ENCODE measurements at places on chromosomes 6 and 20.

GRCh38 chr20:3174442-3175261 is 1.3 kb upstream of the LZTS3 start:
- DNase-seq, result peak; percentile 68

GRCh38 chr20:16390991-16391390 is 182.3 kb downstream of the KIF16B start:
- DNase-seq, result no peak

DNA sequence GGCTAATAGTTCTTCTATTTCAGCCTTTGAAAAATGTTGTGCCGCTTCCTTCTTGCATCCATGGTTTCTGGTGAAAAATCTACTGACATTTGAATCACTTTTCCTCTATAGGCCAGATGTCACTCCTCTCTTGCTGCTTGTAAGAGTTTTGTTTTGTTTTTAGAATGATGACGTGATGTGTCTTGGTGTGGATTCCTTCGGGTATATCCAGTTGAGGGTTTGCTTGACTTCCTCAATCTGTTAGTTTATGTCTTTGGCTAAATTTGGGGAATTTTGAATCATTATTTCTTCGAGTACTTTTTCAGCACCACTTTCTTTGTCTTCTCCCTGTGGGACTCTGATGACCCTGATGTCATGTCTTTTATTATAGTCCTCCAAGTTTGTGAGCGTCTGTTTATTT is 175.5 kb downstream of the MYLK4 start:
- DNase-seq, result no peak

DNA sequence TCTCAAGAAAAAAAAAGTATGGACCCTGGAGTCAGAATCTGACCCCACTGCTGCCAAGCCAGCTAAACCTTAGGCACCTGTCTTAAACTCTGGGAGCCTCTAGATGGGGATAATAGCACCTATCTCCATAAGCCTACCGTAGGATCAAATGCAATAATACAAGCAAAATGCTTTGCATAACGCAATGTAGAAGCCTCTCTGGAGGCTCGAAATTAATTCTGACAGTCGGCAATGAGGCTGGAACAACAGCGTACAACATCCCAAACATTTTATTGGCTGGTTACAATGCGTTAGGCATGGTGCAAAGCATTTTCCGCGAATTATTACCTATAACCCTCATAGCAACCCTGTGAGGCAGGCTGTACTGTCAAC is 521 bp downstream of the CDK5RAP1 start:
- DNase-seq, result peak; percentile 29

DNA sequence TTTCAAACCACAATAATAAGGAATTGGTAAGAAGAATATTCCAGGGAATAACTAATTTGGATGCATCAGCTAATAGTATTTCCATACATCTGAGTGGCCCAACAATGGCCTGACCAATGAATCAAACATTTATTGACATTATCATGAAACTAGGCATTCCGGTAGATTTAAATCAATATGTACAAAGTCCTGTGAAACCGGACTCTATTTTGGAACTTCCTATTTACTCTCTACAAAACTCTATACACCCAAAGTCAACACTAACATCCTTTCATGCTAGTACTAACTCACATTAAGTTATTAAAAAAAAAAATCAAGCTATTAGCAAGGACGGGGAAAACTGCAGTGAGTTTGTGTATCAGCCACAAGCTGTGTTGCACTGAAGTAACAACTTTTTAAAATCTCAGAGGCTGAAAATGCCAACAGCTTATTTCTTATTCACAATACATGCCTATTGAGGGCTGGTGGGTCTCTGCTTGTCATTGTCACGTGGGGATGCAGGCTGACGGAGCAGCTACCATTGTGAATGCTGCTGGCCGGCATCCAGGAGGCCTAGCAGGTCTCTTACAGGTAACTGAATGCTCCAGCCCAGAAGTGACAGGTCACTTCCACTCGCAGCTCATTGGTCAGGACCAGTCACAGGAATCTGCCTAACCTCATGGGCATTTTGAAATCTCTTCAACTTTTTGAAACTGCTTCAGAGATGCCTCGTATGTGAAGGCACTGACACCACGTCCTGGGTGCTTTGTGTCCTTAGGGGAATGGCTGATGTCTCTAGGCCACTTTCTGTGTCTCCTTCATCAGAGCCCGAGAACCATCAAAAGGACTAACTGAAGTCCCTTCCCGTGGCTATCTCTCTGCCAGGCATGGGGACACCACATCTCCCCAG is 76.3 kb downstream of the SLC22A23 start:
- peak; percentile 50 for DNase-seq

- DNase-seq, result no peak
These were observed 55.9 kb upstream of the SEC63 start for GRCh38 chr6:108013787-108014439.

- peak; percentile 64 for DNase-seq
These were observed 61.2 kb downstream of the GFOD1 start for GRCh38 chr6:13425943-13426931.

DNA sequence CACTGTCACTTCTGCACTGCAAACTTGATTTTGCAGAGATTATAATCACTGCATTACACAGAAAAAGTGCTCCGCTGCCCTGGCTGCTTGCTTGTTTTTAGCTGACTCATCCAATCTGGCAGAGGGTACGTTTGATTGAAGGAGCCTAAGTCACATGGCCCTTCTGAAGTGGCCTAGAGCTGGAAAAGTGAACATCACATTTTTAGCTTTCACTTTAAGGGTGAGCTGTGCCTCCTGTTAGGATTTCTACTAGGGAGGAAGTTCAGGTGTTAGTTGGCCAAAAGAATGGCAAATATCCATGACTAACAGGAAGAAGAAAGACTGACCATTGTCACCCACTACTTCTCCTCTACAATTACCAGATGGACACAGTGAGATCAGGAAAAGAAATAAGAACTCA is 889.1 kb upstream of the MAP3K7 start:
- no peak for DNase-seq

DNA sequence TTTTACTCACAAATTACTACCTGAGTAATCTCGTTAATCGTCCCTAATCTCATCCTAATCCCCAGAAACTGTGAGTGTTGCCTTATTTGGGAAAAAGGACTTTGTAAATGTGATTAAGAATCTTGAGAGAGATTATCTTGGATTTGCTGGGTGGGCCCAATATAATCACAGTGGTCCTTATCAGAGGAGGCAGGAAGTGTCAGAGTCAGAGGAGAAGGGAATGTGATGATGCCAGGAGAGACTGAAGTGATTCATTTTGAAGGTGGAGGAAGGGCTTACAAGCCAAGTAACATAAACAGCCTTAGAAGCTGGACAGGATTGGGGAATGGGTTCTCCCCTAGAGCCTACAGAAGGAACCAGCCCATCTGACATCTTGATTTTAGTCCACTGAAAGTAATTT is 16.7 kb downstream of the RPP21 start:
- no peak for DNase-seq

DNA sequence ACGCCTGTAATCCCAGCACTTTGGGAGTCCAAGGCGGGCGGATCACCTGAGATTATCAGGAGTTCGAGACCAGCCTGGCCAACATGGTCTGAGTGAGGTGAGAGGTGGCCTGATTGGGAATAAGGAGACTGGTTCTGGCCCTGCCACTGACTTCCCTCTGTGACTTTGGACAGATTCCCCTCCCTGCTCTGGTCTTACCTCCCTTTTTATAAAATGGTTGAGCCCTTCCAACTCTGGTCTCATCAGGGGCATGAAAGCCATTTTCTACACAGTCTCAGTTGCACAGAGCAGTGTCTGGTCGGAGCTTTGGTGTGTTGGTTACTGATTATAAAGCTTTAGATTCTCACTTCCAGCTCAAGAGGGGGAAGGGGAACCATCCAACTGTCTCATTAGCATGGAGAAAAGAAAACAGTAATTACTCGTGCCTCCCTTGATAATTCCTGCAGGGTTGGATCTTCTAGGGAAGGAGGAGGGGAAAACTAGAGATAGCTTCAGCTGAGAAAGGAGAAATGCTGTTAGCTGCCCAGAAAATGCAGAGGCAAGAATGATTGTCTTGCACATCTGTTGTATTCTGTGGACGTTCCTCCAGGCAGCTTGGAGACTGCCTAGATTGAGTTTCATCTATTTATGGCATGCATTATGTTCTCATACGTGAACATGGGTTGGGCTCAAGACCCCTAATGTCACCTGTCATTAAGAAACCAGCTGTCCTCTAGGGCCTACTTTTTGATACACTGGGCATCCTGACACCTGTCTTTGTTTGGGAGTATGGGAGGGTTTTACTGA is 30.4 kb downstream of the RALY start:
- no peak for DNase-seq

DNA sequence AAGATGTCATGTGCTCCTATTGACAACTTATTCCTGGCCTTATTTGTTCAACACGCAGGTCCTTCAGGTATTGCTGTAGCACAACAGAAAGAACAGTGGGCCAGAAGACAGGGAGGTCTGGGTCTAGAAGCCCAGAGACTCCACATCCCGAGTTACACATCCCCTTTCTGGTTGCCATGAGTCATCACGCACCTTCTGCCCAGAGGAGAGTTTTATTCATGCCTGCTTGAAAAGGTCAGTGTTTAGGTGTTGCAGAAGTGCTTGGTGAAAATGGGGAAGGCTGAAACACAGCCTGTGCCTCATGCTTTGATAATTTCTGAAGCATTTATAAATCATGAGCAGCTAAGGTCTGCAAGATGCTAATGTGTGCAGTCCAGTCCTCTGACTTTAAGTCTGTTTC is 256.4 kb downstream of the GMPR start:
- DNase-seq, result no peak

DNA sequence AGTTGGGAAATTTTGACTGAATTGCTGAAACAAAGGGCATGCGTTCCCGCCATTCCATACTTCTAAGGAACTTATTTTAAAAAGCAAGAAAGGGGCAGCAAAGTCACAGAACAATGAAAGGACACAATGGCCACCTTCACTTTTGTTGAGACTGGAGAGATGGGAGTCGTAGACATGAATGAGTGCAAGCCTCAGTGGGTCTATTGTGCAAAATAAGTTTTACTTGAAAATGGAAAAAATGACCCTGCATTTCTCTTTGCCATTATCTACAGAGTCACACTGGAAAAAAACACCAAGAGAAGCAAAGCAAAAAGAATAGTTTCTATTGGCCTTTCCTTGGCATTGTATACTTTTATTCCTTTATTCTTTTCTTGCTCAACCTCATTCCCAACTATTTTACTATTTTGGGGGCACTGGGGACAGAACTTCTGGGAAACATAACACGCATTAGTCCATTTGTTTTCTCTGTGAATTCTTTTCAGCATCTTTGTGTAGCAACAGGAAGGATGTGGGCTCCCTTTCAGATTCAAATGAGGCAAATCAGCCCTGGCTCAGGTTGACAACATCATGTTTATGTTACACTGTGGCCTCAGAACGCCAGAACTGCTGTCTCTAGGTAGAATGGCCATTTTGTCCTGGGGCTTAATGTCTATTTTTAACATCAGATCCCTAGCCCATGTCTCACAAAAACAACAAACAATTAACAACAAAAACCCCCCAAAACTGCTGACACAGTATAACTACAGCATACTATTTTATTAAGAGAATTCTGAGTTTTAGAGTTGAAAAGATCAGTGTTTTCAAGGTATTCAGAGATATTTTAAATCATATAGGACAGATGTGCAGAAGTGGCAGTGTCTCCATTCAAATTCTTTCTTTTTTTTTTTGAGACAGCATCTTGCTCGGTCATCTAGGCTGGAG is 122.2 kb downstream of the FYN start:
- DNase-seq, result no peak

GRCh38 chr20:37789408-37789807 is 95.6 kb downstream of the CTNNBL1 start:
- DNase-seq, result no peak

DNA sequence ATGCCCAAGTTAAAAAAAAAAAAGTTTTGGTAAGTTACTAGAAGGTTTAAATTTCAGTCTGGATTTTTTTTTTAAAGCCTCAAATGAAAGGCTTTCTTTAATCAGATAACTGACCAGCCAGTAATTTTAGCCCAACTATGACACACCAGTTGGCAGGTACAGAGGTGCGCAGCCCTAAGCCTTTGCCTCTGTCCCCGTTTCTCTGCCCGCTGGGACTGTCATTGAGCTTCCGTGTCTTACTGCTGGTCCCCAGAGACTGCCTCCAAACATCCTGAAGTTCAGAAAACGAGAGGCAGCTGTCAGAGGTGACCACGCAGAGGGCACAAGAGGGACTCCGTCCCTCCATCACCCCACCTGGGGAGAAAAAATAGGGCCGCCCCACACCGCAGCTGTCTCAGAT is 118.2 kb downstream of the RPS12 start:
- no peak for DNase-seq

GRCh38 chr6:156451088-156451487 is 326.1 kb upstream of the ARID1B start:
- no peak for DNase-seq

DNA sequence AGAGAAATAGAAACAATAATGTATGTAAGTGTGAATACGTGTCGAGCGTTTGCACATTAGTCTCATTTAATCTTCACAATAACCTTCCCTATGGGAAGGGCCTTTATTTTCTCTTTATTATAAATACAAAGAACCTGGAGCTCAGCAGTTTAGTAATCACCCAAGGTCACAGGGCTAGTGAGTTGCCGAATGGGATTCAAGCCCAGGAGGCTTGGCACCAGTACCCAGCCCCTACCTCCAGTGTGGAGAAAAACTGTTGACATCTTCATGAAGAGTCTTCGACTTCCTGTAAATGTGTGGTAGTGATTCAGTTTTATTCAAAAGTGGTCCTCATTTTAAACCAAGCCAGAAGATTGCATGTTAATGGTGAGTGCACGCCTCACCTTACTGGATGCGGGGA is 162.8 kb downstream of the SCML4 start:
- no peak for DNase-seq

- DNase-seq, result no peak
These were observed 76.8 kb downstream of the REV3L start for GRCh38 chr6:111406200-111406721.

- no peak for DNase-seq
These were observed 199.8 kb downstream of the SMOC2 start for GRCh38 chr6:168640768-168641167.

DNA sequence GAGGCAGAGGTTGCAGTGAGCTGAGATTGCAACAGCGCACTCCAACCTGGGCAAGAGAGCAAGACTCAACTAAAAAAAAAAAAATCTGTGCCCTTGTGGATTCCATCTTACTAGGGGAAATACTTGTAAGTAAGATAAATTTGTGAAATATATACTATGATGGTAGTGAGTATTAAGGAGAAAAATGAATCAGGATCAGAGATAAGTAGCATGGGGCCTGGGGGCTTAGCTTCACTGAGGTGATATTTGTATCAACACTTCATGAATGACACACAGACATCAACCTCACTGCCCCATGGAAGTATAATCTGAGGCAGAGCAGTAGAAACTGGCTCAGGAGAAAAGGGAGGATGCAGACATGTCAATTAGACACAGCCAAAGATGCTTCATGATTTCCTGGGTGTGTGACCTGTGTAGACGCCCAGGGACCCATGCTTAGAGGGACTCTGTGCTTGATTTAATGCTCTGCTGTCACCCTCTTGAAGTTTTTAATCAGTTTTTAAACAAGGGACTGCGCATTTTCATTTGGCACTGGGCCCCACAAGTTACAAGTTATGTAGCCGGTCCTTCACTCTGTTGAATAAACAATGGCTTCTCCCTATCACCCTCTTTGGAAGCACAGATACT is 41.9 kb downstream of the PCNA start:
- no peak for DNase-seq

- no peak for DNase-seq
These were observed 414.3 kb downstream of the TFAP2A start for GRCh38 chr6:10000551-10000950.

Data from cerebellar cortex (tissue), 1 donor.